ENCODE measurements at places on chromosomes 7 and 10. TPM values are rescaled to one million over a fixed set of nuclear protein-coding genes. Genes with fewer than 3 reads are reported as not detected.

The GRID2IP gene
- not detected for total RNA-seq

The SLC18A2 gene
- total RNA-seq: 0.51 TPM

The ANKRD7 gene
- not detected for total RNA-seq

The FOXP2 gene
- total RNA-seq: 13.0 TPM

The NEUROD6 gene
- total RNA-seq: not detected

The MALRD1 gene
- 2.6 TPM for total RNA-seq

The GIMAP1 gene
- 5.9 TPM for total RNA-seq

The SPDYE6 gene
- not detected for total RNA-seq

The TRPV5 gene
- not detected for total RNA-seq

The SHOC2 gene
- 128 TPM for total RNA-seq

The LIPJ gene
- total RNA-seq: 0.75 TPM

The ATOH7 gene
- not detected for total RNA-seq

The OPALIN gene
- total RNA-seq: not detected

The DPP6 gene
- 0.19 TPM for total RNA-seq

The ADIRF gene
- total RNA-seq: 2,196 TPM

The TMEM270 gene
- not detected for total RNA-seq

The GIMAP2 gene
- total RNA-seq: 10.9 TPM

All from subcutaneous adipose tissue (tissue), 4 donors.